ENCODE measurements at places on chromosomes 4 and X.

GRCh38 chr4:17316566-17316965, 195.3 kb downstream of the QDPR start:
- no peak for DNase-seq

- no peak for DNase-seq
Observed at GRCh38 chr4:86973668-86974067, 38.9 kb downstream of the AFF1 start.

GRCh38 chrX:38061335-38061734, 55.0 kb downstream of the SYTL5 start:
- no peak for DNase-seq

- DNase-seq = no peak
Observed at GRCh38 chr4:11355226-11355625, 73.5 kb downstream of the HS3ST1 start.

- no peak for DNase-seq
Observed at GRCh38 chr4:4871242-4871572, 11.7 kb downstream of the MSX1 start.

- DNase-seq = no peak
Observed at GRCh38 chr4:36997727-36998126, 246.8 kb upstream of the NWD2 start.
